ENCODE measurements at places on chromosomes 2 and 18. TPM values are rescaled to one million over a fixed set of nuclear protein-coding genes. Genes with fewer than 3 reads are reported as not detected.

GRCh38 chr18:48033790-48034650 is 103.6 kb upstream of the SMAD2 start:
- no peak for DNase-seq

- no peak for DNase-seq
Observed at GRCh38 chr18:60228609-60229595, 143.7 kb downstream of the MC4R start.

DNA sequence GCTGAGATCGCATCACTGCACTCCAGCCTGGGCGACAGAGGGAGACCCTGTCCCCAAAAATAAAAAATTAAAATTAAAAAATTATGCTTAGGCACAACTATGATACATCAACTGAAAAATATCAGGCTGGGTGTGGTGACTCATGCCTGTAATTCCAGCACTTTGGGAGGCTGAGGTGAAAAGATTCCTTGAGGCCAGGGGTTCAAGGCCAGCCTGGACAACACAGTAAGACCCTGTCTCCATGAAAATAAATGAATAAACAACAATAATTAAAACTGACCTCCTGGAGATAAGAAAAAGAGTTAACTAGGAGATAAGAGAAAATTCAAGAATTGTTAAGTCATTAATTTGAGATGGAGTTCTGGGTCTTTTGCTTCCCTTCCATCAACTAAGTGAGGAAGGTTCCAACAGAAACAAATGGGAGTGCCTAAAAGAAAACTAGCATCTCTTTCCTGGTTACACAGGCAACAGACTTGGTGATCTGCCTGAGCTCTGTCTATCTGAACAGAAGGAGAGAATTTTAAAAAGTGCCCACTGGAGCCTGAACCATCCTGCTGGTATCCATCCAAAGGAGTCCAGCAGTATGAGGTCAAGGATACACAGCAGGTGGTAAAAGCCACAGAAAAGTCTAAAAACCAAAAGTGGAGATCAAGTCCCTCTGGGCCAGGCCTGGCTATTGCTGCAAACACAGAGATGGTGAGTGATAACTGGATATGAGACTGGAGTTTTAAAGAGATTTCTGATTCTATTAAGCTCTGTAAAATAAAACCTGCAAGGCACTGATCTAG is 8.8 kb downstream of the PPM1G start:
- no peak for DNase-seq

GRCh38 chr2:212970132-212970531 is 181.3 kb downstream of the IKZF2 start:
- no peak for DNase-seq

DNA sequence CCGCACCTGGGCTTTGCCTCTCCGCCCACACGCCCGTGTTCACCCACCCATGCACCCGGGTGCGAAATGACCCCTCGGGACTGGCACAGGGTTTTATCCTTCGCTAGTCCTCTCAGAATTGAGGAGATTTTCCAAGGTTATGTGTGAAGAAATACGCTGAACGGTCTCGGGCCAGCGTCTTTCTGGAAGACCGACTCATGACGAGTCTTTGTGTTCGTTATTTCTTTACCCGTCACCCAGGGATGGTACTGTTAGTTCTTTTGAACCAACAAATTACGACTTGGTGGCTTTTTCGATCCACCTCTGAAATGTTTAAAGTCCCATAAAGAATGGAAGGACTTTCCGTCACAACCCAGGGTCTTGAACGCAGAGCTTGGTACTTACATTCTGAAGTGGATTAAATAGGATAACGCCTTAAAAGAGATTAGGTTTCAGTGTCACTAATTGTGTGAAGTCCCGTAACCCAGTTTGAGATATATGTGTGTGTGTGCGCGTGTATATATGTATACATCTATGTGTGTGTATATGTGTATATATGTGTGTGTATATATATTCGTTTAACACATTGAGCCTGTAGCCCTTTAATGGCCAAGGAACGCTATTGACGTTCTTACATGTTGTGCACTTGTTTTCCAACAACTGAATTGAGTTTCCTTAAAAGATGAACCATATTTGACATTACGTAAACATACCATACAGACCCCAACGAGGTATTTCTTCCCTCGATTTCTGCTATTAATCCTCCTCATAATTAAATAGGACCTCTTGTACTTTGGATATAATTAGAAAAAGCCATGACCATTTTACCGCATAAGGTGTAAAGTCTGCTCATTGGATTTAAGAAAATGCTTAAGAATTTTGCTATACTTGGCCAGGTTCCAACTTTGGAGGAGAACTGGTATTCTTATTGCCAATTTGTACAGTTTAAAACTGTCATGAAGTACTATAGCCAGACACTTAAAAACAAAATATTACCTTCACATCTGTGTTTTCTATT is 889 bp downstream of the ZC3H15 start:
- no peak for DNase-seq

DNA sequence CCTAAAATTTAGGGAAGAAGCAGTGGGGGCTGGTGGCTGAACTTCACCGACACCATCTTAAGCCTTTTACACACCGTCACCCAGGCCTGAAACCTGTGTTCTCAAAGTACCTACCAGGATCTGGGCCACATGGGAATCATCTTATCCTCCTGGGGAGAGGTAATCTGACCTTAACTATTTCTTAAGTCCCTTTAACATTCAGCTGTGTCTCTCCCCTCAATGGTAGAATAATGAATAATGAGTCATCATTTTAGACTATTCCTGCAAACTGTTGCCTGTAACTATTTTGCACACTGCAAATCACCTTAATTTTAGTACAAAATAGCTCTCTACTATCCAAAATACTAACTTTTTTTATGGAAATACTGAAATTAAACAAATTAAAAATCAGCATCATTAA is 149.4 kb upstream of the KLF7 start:
- DNase-seq = no peak

DNA sequence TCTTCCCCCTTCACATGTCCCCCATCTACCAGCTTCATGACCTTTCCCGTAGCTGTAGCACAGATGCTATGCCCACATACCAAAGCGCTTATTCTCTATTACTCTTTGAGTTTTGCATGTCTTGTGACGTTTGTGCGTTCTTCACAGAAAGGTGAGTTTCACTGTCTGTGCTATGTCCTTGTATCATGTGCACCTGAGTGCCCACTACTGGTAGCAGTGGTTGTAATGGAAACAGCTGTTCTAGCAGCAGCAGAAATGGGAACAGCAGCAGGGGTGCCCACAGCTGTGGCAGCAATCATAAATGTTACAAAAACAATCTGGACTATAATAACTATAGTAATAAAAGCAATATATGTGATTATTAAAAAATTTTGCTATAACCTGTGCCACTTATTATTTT is 127.1 kb downstream of the STK39 start:
- no peak for DNase-seq

DNA sequence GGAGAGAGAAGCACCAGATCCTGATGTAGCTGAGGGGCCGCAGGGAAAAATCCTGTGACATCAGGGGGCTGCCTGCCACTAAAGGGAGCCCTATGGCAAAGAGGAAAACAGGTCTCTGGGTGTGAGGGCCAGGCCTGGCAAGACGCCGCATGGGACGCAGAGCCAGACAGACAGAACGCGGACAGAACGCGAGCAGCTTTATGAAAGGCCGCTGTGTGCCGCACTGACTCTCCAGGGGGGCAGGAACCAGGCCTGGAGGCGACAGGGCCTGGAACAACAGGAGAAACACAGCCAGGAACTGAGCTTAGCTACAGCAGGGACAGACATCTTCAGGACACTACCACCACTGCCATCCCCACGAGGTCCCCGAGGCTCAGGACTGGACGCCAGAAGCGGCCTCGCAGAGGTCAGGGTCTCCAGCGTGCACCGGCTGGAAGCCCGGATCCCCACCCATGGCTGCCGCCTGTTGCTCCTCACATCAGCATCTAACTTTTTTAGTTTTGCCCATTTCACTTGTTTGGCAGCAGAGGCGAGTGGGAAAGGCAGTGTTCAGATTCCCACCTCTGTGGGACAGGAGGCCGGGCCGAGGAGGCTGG is 131.6 kb downstream of the VAPA start:
- no peak for DNase-seq

DNA sequence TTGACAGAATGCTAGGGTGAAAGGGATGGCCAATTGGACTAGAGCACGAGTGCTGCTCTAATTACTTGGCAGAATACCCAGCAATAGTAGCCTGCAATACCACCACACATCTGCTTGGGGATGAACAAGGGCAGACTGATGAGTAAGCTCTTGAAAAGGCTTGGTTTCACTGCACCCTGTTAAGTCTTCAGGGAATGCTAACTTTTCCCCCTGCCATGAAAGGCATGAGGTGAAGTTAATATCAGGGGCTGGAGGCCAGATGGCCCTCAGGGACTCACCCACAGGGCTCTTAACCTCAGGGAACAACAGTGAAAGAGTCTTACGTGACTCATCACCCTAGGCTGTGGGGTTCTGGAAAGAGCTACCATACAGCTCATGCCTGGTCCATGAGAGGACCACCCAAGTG is 51.7 kb upstream of the MYL1 start:
- no peak for DNase-seq

DNA sequence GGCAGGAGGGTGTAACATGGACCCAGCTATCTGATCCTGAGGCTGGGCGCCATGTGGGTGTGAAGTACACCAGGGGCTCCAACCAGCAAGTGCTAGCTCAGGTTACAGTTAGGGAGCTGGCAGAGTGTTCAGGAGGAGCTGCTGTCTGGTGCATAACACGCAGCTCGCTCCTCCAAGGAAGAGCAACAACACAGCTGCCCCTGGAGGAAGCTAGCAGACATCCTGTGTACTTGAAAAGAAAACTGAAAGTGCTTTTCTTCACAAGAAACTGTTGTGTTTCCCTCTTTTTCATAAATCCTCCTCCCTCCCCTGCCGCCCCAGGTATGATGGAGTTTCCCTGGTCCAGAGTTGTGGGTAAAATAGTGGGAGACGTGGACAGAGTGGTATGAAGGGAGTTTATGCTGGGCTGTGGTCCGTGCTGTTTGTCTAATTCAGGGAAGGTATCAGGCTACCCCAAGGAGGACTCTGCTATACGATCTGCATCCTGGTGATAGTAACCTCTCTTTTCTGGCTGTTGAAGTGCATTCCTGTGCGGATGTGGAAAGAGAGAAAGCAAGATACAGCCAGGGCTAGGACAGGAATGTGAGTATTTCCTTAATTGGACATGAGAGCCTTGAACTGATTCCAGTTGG is 6.1 kb upstream of the LBH start:
- peak; percentile 69 for DNase-seq

DNA sequence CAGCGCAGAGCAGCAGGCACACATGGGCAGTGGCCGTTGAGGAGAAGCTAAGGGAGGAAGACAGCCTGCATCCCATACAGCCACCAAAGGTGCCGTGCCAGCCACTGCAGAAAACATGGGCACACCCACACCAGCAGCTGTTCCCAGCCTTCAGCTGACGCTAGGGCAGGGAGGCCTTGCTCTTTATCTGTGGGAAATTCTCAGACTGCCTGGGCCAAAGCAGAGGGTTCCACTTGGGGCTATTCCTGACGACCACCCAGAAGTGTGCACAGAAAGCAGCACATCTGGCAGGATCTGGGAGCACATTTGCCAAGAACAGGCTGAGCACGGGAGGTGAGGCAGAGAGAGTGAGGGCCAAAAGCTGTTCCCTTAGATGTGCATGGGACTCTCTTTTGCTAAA is 101.3 kb upstream of the SOX11 start:
- no peak for DNase-seq

GRCh38 chr18:5527603-5528002 is 16.2 kb downstream of the EPB41L3 start:
- DNase-seq = peak; percentile 22

GRCh38 chr2:182831101-182831500 is 35.3 kb downstream of the FRZB start:
- no peak for DNase-seq

DNA sequence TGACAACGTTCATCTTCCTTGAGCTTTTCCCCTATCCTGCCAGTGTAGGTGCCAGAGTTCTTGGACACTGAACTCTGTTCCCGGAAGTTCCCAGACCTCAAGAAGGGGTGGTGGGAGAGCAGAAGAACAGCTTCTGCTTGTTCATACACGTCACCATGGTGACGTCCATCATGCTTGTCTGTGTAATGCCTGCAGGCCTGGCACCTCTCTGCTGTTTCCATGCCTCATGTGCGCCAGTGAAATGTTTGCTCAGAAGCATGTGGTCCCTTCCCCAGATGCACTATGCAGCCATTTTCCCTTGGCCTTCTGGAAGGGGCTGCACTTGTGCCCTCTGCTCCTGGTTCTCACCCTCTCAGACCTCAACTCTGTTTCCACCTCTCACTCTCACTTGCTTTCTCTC is 210.8 kb upstream of the NABP1 start:
- no peak for DNase-seq

- DNase-seq = no peak
Observed at GRCh38 chr18:5841518-5841917, 53.8 kb downstream of the TMEM200C start.

- DNase-seq = no peak
Observed at GRCh38 chr2:232372231-232373208, 6.0 kb upstream of the ALPP start.

DNA sequence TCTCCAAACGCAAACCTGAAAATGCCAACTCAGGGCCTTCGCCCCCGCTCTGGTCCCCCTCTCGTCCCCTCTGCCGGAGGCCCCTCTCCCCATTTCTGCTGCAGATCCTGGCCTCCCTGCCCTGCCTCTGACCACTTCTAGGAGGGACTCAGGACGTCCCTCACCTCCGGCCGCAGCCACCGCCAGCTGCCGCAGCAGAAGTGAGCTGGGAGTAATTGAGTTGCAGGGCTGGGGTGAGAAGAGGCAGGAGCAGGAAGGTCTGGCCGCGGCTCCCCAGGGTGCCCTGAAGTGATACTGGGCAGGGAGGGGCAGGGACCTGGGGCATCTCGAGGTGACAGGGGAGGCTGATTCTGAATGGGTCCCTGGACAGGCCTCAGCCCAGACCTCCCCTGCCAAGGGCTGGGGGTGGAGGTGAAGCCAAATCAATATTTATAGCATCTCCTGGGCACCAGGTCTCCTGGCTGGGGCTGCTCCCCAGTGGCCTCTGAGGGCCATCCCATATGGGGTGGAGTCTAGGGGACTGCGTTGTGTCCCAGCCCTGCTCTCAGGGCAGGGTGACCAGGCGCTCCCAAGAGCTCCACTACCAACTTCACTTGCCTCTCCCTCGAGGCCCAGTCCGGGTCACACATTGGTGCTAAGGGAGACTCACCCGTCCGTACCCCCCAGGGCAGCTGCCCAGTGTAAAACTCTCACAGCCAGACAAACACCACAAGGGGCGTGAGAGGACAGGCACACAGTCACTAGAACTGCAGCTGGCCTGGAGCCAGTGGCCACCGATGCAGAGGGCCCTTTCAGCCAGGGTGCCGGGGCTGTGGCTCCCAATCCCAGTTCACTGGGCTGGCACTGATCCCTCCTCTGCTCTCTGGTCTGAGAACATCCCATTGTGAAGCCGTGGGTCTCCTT is 33.0 kb downstream of the KCNIP3 start:
- no peak for DNase-seq

- DNase-seq = no peak
Observed at GRCh38 chr2:20674309-20674965, 7.5 kb downstream of the GDF7 start.

The C2orf74 gene
- polyA plus RNA-seq = 47.5 TPM

The OXER1 gene
- polyA plus RNA-seq = 10.0 TPM

The AQP12A gene
- 0.38 TPM for polyA plus RNA-seq

The SALL3 gene
- 10.5 TPM for polyA plus RNA-seq

The TLX2 gene
- polyA plus RNA-seq = not detected

The SCYGR4 gene
- polyA plus RNA-seq = not detected

The MAB21L4 gene
- polyA plus RNA-seq = 9.7 TPM

The EMILIN2 gene
- 13.5 TPM for polyA plus RNA-seq

The ZBTB7C gene
- 17.0 TPM for polyA plus RNA-seq
